ENCODE measurements at places on chromosomes 13 and 19. TPM values are rescaled to one million over a fixed set of nuclear protein-coding genes. Genes with fewer than 3 reads are reported as not detected.

FFAR3 gene
- 0.27 TPM for total RNA-seq

GRCh38 chr13:41916173-41916954 is 44.5 kb downstream of the VWA8 start:
- H3K4me3 ChIP-seq: no peak overlapping the region
- H3K27ac ChIP-seq: no peak overlapping the region
- H3K36me3 ChIP-seq: no peaks in the 10 kb centered on the region
- DNase-seq: no peak

CASP14 gene
- total RNA-seq: not detected

GPR183 gene
- total RNA-seq: 2.1 TPM

PCSK4 gene
- 4.0 TPM for total RNA-seq

GRCh38 chr19:15213715-15214381 is 13.1 kb upstream of the NOTCH3 start:
- no peak overlapping the region for H3K27ac ChIP-seq
- no peak for DNase-seq
- H3K4me3 ChIP-seq: no peak overlapping the region
- no peaks in the 10 kb centered on the region for H3K4me1 ChIP-seq

GRCh38 chr19:39795001-39795400 is 16.3 kb downstream of the LEUTX start:
- no peak for DNase-seq
- no peaks in the 10 kb centered on the region for H3K4me1 ChIP-seq
- no peak overlapping the region for H3K4me3 ChIP-seq
- H3K27me3 ChIP-seq: no peaks in the 10 kb centered on the region
- no peak overlapping the region for H3K27ac ChIP-seq

DNA sequence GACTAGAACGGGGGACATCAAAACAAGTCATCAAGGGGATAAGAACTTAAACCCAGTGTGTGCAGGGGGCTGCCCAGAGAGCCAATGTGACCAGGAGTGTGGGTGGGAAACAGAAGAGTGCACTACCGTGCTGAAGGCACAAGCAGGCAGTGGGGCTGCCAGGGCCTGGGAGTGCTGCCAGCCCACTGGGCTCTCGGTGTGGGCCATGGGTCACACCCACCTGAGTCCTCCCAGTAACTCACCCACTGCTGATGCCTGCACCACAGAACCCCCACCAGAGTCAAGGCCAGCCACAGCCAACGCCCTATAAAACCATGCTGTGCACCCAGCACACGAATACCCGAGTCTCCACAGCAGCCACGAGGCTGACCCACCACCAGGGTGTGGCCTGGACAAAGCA is 8.5 kb downstream of the MED26 start:
- no peak overlapping the region for H3K27ac ChIP-seq
- H3K4me3 ChIP-seq: no peak overlapping the region
- no peaks in the 10 kb centered on the region for H3K36me3 ChIP-seq
- H3K27me3 ChIP-seq: no peaks in the 10 kb centered on the region
- DNase-seq: no peak

ICAM3 gene
- total RNA-seq: 24.7 TPM

DNA sequence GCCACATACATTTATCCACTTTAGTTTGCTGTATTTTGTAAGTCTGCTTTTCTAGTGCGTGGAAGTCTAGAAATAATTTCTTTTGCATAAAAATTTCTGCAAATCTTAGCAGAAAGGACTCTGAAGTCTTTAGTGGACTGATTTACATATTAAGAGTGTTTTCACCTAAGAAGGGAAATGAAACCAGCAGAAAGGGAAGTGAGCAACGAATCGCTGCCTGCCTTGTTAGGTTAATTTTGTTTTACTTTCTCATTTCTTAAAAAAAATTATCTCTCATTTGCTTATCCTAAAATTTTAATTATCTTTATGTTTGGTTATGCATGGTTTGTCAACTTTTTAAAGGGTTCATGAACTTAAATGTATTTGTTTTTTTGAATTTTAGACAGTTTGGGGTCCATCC is 767 bp upstream of the GPR18 start:
- DNase-seq: no peak
- no peaks in the 10 kb centered on the region for H3K27me3 ChIP-seq
- no peaks in the 10 kb centered on the region for H3K36me3 ChIP-seq
- H3K4me1 ChIP-seq: peaks cover 10% of the 10 kb centered on the region
- H3K27ac ChIP-seq: no peak overlapping the region
- H3K4me3 ChIP-seq: no peak overlapping the region

DNAJC15 gene
- 8.2 TPM for total RNA-seq

DAPK3 gene
- 63.7 TPM for total RNA-seq

DNA sequence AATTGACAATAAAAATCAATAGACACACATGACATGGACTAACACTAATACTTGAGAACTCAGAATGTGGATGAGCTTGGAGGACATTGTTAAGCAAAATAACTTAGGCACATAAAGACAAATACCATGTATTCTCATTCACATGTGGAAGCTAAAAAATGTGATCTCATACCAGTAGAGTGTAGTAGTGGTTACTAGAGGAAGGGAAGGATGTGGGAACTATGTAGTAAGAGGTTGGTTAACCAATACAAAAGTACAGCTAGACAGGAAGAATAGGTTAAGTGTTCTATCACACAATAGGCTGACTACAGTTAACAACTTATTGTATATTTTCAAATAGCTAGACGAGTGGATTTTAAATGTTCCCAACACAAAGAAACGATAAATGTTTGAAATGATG is 415.8 kb upstream of the KLF12 start:
- H3K36me3 ChIP-seq: no peaks in the 10 kb centered on the region
- H3K27ac ChIP-seq: no peak overlapping the region
- H3K4me1 ChIP-seq: no peaks in the 10 kb centered on the region
- no peak overlapping the region for H3K4me3 ChIP-seq

GRCh38 chr19:944171-944567 is 18.3 kb downstream of the ARID3A start:
- no peaks in the 10 kb centered on the region for H3K36me3 ChIP-seq
- no peak overlapping the region for H3K4me3 ChIP-seq
- no peak overlapping the region for H3K27ac ChIP-seq

GRCh38 chr19:10432736-10433130 is 12.4 kb downstream of the PDE4A start:
- no peak overlapping the region for H3K4me3 ChIP-seq
- no peaks in the 10 kb centered on the region for H3K4me1 ChIP-seq
- H3K27ac ChIP-seq: no peak overlapping the region
- no peaks in the 10 kb centered on the region for H3K36me3 ChIP-seq

GRCh38 chr19:13044231-13044836 is 49.1 kb downstream of the NFIX start:
- no peak overlapping the region for H3K27ac ChIP-seq
- H3K36me3 ChIP-seq: no peaks in the 10 kb centered on the region
- no peaks in the 10 kb centered on the region for H3K27me3 ChIP-seq
- no peak for DNase-seq
- no peak overlapping the region for H3K4me3 ChIP-seq
